ENCODE measurements at places on chromosomes 3 and 15. TPM values are rescaled to one million over a fixed set of nuclear protein-coding genes. Genes with fewer than 3 reads are reported as not detected.

DNA sequence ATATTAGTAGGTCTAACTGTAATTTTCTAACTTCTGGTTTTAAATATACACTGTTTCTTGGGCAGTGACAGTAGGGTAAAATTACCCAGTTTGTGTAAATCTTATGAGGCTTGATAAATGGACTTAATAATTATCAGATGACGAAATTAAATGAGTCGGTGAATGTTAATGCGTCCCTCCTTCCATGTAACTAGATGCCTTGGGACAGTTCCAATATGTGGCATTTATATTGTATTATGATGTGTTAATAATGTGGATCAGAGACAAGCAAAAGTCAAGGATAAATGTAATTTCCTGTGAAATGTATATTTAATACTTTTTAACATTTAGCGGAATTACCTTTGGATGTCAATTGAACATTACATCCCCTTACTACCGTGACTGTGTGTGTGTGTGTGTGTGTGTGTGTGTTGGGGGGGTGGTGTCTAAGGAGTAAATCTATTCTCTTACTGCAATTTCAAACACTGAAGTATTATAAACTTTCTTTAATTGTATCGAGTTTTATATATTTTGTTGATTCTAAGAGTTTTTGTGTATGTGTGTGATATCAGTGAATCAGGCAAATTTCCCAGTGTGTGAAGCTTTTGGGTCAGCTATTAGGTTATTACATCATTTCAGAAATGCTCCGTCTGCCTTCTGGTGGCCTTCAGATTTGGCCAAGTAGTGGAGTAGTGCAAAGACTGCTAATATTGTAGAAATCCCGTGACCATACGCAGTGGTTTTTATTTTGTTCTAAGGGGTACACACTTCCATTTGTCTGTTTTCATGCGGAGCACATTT lies 50.1 kb downstream of the CNTN4 start:
- no peak for DNase-seq

DNA sequence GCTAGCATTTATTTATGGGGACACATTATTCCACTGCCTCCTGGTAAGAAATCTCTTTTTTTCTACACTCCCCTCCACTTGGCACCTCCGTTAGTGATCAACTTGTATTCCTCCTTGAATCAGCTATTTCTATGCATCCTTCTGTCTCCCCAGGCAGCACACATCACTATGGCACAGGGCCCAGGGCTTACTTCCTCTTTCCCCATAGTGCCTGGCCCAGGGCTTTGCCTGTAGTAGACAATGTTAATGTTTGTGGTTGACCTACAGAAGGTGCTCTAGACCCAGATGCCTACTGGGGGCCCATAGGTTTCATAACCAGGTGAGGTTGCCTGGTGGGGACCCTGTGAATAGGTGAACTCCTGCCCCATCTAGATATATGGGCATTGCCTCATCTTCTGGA lies 44.9 kb downstream of the EPHB1 start:
- no peak for DNase-seq

DNA sequence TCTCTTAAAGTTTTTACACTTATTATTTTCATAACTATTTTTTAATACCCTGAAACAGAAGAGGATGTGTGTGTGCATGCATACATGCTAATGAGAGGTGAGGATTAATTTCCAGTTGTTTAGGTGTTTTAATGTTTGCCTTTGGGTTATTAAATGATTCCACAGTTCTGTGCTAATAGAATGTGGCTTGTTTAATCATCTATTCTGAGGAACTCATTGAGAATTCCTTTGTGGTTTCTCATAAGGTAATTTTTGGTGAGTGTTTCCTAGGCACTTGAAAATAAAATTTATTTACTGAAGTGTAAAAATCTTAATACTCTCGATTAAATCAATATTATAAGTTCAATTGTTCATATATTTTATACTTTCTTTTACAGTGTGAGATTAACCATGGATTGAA lies 38.0 kb downstream of the STAC start:
- DNase-seq: no peak

DNA sequence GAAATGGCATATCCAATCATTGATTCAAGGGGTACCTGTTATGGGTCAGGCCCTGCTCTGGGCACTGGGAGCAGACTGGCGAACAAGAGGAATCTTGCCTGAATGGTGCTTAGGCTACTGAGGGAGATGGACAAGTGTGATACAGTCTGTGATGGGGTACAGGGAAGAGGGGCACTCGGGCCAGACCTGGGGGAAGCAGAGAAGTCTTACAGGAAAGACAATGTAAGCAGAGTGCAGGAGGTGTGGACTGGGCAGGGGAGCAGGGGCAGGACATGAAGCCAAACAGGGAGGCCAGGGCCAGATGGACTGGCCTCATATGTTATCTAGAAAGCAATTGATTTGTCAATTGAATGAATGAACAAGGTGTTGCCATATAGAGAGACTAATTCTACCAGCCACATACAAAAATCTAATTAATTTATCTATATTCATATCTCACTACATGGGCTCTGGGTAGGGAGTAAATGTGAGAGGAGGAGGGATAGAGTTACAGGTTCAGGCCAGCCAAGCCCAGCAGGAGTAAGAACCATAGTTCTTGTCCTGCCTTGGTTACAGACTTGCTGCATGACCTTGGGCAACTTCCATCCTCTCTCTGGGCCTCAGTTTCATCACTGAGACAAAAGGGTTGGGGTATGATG lies 3.6 kb upstream of the IGDCC4 start:
- DNase-seq: no peak

- no peak for DNase-seq
Measured at GRCh38 chr3:127674101-127674721, 1.5 kb downstream of the ABTB1 start.

SCAANT1 gene
- total RNA-seq: not detected

FGF7 gene
- not detected for total RNA-seq

- no peak for DNase-seq
Measured at GRCh38 chr3:20013396-20013795, 1.3 kb upstream of the PP2D1 start.

MB21D2 gene
- 3.0 TPM for total RNA-seq

DNA sequence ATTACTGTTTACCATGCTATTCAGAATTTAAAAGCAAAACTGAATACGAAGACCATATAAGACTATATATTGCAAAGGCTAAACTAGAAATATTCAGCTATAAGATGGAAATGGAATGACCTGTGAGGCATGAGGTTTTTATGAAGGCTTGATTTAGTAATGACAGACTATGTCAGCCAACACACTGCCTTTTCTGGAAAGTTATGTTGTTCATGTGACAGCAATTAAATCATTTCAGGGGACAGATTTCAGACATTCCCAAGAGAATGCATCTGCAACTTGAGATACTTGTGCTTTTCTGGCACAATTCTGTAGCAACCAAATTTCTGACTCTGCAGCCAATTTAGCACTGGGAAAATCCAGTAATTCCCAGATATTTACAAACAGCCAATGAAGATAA lies 8.6 kb upstream of the GATM start:
- DNase-seq: no peak

DNA sequence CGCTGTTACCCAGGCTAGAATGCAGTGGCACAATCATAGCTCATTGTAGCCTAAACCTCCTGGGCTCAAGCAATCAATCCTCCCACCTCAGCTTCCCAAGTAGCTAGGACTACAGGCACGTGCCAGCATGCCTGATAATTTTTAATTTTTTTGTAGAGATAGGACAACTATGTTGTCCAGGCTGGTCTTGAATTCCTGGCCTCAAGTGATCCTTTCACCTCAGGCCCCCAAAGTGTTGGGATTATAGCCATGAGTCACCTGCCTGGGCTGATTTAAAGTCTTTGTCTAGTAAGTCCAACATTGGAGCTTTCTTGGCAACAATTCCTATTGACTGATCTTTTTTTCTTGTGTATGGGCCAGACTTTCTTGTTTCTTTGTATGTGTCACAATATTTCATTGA lies 28.1 kb downstream of the SPINK8 start:
- DNase-seq: no peak

DNA sequence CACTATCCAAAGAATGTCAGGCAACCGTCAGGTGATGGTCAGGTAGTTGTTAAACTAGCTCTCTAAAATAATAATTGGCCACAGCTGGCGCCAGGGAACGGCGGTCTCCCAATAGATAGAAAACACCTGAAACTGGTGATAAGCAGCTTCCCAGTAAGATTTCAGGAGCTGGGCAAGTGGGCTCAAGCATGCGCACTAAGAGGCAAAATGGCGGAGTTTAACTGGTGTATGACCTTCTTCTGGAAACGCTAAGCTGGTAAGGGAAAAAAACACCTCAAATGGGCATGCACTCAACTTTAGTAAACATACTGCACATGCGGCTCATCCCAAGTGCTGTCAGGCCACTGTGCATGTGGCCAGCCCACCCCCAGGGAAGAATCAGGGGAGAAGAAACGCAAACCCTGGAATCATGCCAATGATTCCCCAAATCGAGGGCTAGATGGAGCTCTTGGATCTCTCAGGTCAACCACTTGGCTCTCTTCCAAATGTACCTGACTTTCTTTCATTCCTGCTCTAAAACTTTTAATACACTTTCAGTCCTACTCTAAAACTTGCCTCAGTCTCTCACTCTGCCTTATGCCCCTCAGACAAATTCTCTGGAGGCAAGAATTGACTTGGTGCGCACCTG lies 195.0 kb downstream of the ZNF621 start:
- peak; percentile 42 for DNase-seq

DNA sequence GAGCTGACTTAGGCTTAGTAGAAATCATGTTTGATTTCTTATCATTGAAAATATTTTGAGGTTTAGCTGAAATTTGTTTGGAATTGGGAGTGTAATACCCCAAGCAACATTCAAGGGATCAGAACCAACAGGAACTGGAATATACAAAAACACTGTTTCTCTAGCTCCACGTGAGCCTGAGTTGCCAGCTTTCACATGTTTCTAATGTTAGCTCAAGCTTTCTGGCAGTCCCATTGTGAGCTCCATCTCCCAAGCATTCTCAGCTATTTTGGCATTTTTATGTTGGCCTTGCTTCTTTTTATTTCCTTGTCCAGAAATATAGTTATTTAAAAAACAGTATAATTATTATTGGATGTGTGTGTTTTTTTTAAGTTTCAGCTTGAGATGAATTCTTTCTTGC lies 427.1 kb upstream of the DPH6 start:
- no peak for DNase-seq

- DNase-seq: no peak
Measured at GRCh38 chr3:77298417-77298816, 258.5 kb downstream of the ROBO2 start.

DNA sequence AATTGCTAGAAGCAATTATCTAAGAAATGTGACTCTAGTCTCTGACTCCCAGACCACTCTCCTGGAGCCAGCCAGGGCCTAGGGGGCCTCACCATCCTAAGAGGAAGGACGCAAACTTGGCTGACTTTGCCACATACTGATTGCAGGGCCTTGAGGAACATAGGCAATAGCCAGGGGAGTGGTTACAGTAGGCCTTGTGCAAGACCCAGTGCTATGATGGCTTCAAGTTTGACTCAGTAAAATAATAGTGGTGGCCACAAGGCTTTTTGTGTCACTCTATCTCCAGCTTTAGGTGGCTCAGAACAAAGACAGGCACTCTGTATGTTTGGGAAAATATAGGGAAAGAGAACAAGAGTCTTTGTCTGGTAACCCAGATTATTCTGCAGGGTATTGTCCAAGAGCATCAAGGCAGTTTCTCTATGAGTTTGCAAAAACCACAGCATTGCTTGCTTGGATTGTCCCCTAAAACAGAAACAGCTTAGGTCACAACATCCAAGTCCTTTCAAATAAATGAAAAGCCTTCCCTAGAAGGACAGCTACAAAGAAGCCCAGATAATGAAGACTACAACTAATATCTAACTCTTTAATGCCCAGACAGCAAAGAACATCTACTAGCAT lies 631.5 kb downstream of the PYDC2 start:
- no peak for DNase-seq

GDPGP1 gene
- total RNA-seq: 13.7 TPM

- DNase-seq: no peak
Measured at GRCh38 chr15:38688761-38689160, 124.1 kb upstream of the RASGRP1 start.

DNA sequence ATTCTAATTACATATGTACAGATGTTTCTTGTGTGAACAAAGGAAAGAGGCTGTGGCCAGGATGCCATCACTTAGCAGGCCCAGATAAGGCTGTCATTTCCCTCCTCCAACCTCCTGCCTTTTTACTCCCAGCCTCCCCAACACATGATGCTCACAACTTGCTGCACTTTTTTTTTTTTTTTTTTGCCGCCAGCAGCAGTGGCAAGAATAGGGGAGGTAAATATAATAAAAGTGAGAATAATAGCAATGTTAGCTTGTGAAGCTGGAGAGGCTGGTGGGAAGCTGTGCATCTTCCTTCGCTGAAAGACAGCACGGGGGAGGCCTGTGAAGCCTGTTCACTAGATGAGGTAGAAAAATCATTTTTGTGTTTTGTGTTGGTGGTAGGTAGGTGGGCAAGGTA lies 42.5 kb upstream of the MYO5C start:
- no peak for DNase-seq

IQCB1 gene
- total RNA-seq: 15.0 TPM

DNA sequence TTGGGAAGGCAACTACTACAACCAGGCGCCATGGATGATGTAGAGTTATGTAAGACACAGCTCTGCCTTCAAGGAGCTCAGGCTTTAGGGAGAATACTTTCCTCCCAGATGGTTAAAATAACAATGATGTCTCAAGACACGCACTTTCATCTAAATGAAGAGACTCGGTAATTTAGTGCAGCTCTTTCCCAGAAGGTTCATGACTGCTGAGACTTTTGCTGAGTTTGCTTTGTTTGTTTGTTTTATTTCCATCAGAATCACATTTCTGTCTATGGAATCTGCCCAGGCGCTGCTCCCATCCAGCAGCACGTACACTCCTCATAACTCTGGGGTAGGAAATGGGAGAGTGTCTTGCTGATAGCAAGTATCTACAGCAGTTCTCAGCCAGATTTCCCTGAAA lies 33.9 kb upstream of the MEX3B start:
- no peak for DNase-seq

DNA sequence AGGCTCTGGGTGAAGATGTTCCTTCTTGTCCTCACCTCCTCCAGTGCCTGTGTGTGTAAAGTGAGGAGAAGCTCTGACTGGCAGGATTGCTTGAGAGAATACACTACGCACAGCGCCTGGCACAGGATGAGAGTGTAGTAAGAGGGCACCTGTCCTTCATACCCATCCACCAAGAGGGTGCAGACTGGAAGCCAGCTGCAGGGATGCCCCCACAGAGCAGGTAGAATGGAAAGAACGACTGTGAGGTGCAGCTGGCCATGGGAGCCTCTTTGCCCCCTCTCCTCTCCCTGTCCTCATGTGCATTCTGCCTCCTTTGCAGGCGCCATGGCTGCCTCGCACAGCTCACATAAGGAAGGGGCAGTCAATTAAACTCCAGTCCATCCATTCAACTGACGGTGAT lies 12.3 kb downstream of the FBXL22 start:
- DNase-seq: no peak

Measured in HT-29 (cell line).